Activated CD4-positive, alpha-beta T cell treated with anti-CD3 and anti-CD28 coated beads, Interleukin-2, amount 10 ng/mL, durations not matched to agents 7 days and 5 days (primary cell): ENCODE measurements at places on chromosomes 1 and 21. TPM values are rescaled to one million over a fixed set of nuclear protein-coding genes. Genes with fewer than 3 reads are reported as not detected.

FOXO6 gene
- not detected for total RNA-seq

OR2L13 gene
- not detected for total RNA-seq

GRIK3 gene
- not detected for total RNA-seq

SH2D1B gene
- not detected for total RNA-seq

PIGV gene
- total RNA-seq, result 16.9 TPM

CFAP74 gene
- not detected for total RNA-seq

HAO2 gene
- total RNA-seq, result not detected

BSND gene
- total RNA-seq, result 0.05 TPM

CASP9 gene
- total RNA-seq, result 13.4 TPM

SPRR3 gene
- total RNA-seq, result not detected

SLC44A3 gene
- total RNA-seq, result 0.37 TPM

SMPDL3B gene
- 0.20 TPM for total RNA-seq

OLIG2 gene
- not detected for total RNA-seq

ARTN gene
- 0.10 TPM for total RNA-seq

CA6 gene
- total RNA-seq, result 0.25 TPM

FAM110D gene
- total RNA-seq, result not detected

AGTRAP gene
- 42.7 TPM for total RNA-seq

AGMAT gene
- total RNA-seq, result 17.0 TPM

CROCC gene
- total RNA-seq, result 30.7 TPM

UQCRHL gene
- total RNA-seq, result 1.8 TPM

BRINP3 gene
- total RNA-seq, result not detected

DNAJC28 gene
- 0.58 TPM for total RNA-seq

SLC45A3 gene
- total RNA-seq, result not detected

WNT2B gene
- total RNA-seq, result not detected

ZBTB8A gene
- 0.20 TPM for total RNA-seq
